ENCODE measurements at places on chromosomes 5 and 9.
A peak's percentile ranks its signal among the peaks of the same experiment; 100 is the strongest.

- DNase-seq = no peak
Observed at GRCh38 chr5:39775797-39776365, 351.1 kb upstream of the DAB2 start.

DNA sequence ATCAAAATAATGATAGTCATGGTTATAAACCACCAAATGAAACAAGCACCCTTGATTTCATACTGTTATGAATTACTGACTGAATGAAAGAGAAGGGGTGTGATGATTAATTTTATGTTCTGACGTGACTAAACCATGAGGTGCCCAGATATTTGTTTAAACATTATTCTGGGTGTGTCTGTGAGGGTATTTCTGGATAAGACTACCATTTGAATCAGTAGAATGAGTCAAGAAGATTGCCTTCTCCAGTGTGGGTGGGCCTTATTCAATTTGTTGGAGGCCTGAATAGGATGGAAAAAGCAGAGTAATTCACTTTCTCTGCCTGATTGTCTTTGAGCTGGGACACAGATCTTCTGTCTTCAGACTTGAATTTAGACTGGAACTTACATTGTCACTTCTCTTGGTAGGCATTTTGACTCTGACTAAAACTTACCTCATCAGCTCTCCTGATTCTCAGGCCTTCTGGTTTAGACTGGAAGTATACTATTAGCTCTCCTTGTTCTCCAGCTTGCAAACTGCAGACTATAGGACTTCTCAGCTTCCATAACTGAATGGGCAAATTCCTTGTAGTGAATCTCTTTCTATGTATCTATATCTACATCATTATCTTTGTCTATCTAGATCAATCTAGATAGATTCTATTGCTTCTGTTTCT is 321.9 kb upstream of the TARS1 start:
- no peak for DNase-seq

DNA sequence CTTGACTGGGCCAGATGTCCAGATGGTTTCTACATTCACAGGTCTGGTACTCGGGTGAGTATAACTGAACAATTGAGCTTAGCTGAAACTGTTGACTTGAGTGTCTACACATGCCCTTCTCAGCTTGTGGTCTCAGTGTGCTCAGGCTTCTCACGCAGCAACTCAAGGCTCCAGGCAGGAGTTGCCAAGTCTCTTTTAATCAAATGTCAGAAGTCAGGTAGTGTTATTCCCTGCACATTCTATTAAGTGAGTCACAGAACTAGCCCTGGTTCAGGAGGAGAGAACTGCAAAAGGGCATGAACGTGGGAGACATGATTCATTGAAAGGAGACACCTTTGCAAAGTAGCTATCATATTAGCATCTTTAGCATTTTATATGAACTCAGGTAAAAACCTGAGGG is 199.3 kb upstream of the ACTBL2 start:
- DNase-seq = no peak

DNA sequence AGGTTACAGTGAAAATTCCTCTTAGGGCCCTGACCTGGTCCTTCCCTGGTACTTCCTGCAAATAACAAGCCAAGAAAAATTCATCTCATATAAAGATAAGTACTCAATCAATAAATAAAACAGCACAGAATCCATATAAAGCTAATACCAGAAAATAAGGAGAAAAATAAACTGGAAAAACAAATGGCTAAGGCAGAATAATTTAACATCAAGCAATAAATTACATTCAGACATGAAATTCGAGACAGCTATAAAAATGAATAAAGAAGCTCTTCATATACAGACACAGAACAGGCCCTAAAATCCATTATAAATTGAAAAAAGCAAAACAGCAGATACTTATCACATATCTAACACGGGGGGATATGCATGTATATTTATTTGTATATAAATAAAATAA is 99.2 kb downstream of the DTWD2 start:
- no peak for DNase-seq

- DNase-seq = peak; percentile 82
Observed at GRCh38 chr5:36374266-36374862, 72.7 kb upstream of the RANBP3L start.

DNA sequence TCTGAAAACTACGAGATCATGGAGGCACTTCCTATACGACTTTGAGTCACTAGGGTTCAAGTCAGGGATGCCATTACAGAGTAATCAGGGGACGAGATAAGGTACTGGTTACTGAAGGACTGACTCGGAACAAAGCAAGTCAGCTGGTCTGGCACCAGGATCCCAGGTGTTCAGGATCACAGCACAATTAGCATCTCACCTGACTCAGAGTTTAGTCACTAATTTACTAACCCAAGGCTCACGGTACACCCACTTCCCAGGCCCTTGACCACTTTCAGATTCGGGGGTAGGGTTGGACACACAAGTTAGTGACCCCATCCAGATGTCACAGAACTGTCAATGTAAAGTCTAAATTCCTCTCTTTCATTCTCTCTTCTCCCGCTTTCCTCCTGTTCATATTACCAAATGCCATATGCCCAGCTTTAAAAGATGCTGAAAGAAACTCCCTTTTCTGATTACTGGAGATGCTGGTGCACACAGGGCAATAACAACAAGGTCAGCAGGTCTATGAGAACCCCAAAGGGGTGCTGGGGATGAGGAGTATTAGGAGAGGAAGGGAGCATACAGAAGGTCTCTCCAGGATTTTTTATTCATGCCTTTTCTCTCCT is 657.8 kb downstream of the TLE1 start:
- DNase-seq = no peak

DNA sequence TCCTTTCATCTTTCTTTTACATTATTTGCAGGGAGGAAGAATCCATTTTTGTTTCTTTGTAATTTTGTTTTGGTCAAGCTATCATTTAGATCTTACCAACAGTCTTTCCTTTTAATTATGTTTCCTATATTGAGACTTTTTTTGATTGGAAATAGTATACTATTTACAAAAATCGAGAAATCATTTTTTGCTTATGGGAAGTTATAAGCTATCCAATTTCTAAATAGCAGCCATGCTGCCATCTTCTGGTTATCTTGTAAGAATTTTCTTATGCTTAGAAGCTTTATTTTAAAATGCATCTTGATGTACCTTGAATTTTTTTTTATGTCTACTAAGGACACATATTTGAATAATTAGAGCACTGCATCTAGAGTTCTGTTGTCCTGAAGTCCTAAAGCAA is 821.2 kb downstream of the PTPRD start:
- DNase-seq = peak; percentile 21

DNA sequence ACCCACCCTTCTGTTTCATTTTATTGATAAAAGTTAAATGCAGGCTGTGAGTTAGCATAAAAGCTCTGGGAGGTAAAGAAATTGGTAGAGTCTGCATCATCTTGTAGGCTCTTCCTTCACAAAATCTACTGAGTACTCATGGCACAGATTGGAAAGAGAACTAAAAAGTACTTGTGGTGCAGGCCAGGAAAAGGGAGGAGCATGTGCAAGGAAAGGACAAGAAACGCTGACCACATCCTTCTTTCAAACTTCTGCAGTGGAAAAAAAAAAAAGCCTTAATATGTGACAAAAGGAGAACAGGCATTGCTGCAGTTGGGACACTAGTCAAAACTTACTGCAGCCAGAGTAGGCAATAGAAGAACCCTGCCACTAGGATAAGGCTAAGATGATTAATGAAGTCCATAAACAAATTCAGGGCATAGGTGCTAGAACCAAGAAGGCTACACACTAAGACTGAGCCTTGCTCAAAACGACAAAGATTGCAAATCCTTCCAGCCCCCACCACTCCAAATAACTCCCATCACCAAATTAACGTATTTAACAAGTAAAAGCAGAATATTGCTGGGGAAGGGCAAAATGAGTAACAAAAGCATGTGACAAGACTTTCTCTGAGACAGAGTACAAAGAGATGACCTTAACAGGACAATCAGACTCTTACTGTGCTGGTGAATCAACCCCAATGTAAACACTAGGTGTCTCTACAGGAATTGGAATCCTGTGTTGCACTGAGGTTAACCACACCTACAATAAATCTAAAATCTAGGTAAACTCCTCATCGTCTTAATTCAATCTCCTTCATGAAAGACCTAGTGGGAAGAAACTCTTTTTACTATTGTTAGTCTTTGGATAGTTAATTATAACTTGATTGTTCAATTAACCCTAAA is 1024.8 kb downstream of the TLE1 start:
- no peak for DNase-seq

DNA sequence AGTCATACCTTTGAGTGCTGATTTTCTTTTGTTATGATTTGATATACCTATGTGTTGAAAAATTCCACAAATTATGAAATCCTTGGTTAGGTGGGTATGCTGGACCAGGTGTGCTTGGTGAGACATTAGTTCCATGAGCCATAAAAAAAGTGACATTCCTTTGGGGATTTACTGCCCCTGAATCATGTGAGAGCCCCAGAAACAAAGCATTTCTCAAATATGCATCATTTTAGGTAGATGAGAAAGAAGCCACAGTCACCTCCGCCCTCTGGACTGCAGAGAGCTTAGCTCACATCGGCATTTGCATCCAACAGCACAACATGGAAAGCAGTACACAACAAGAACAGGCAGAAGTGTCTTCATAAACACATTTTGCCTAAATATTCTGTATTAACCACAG is 55.3 kb downstream of the DAP start:
- DNase-seq = no peak

- no peak for DNase-seq
Observed at GRCh38 chr5:147434049-147434448, 75.8 kb downstream of the DPYSL3 start.

Measured in fibroblast of villous mesenchyme (primary cell).